Spleen (tissue), 13 donors: ENCODE measurements at places on chromosomes 6 and 20. TPM values are rescaled to one million over a fixed set of nuclear protein-coding genes. Genes with fewer than 3 reads are reported as not detected.

DNA sequence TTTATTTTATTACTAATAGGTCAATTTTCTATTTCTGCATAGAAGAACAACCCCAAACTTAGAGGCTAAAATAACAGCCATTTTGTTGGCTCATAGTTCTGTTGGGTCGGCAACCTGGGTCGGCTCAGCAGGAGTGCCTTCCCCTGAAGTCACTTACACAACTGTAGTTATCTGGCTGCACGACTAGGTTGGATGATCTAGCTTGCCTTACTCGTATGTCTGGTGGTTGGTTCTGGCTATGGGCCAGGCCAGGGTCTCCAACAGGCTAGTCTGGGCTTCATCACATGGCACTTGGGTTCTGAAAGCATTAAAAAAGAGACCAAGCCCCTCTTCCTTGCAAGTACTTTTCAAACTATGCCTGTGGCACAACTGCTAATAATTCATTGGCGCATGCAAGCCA lies 53.5 kb downstream of the STXBP5 start:
- DNase-seq: no peak

ULBP2 gene
- total RNA-seq: not detected

- no peak for DNase-seq
Measured at GRCh38 chr20:50001784-50002311, 19.1 kb downstream of the SNAI1 start.

DNA sequence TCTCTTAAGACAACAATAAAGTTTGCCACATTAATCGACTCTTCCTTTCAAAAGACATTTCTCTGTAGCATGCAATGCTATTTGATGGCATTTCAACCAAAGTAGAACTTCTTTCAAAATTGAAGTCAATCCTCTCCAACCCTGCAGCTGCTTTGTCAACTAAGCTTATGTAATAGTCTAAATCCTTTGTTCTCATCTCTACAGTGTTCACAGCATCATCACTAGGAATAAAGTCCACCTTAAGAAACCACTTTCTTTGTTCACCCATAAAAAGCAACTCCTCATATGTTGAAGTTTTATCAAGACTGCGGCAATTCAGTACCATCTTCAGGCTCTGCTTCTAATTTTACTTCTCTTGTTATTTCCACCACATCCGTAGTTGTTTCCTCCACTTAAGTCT lies 11.5 kb upstream of the BLOC1S5 start:
- DNase-seq: no peak

MCUR1 gene
- 18.0 TPM for total RNA-seq

AURKA gene
- total RNA-seq: 8.8 TPM

- DNase-seq: no peak
Measured at GRCh38 chr6:155850408-155850841, 394.8 kb upstream of the NOX3 start.

GRCh38 chr6:34237722-34238584 lies 1.3 kb downstream of the HMGA1 start:
- peak; percentile 93 for DNase-seq

RAB32 gene
- total RNA-seq: 42.3 TPM

OVOL2 gene
- total RNA-seq: not detected

- no peak for DNase-seq
Measured at GRCh38 chr6:130994319-130995097, 68.5 kb downstream of the EPB41L2 start.

DNA sequence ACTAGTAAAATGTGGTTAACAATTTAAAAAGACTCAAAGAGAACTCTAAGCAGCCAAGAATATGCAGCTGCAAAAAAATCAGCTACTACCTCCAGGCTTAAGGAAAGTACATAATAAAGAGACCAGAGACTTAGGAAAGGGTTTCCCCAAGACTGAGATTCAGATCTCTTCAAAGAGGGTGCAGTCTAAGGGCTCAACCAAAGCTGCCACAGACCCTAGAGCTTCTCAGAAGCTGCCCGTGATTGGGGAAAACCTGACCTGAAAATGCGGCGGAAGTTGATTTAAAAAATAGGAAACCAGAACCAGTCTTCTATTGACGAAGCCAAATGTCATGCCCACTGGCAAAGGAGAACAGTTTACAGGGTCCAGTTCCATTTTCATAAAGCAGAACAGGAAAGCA lies 516.8 kb upstream of the MARCKS start:
- DNase-seq: no peak

TREML2 gene
- 12.2 TPM for total RNA-seq

DEFB116 gene
- total RNA-seq: not detected

POU5F1 gene
- total RNA-seq: 3.7 TPM

DNA sequence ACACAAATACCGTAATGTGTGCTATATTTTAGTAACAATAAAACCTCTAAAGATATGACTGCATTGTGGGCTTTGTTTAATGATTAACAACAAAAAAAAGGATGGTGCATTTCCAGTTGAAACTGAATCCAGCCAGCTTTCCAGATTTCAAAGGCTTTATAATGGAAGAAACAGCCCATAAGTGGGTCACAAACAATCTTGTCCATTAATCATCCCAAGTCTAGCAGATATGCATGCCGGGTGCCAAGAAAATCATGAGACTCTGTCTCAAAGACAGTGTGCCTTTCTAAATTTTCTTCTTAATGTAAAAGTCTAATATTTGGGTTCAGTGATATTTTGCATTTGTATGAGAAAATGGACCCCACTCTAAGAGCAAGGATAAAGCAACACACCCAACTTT lies 20.6 kb upstream of the LAMP5 start:
- DNase-seq: no peak

DNA sequence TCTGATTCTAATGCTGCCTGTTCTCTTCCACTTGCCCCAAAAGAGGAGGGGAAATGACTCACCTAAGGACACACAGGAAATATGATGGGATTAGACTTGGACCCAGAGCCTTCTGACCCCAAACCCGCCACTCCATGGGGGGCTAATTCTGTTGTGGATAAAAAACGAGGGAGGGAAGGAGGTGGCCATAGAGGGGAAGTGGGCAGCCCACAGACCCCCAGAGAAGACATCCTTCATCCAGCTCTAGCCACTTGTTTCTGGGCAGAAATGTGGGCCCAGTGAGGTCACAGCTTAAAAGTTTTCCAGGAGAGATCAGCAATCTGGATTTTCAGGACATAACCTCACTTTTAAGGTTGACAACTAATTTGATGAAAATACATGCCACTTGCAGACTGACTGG lies 202.1 kb downstream of the ANKRD60 start:
- DNase-seq: no peak

RBBP9 gene
- total RNA-seq: 10.9 TPM

UBD gene
- 14.9 TPM for total RNA-seq

DNA sequence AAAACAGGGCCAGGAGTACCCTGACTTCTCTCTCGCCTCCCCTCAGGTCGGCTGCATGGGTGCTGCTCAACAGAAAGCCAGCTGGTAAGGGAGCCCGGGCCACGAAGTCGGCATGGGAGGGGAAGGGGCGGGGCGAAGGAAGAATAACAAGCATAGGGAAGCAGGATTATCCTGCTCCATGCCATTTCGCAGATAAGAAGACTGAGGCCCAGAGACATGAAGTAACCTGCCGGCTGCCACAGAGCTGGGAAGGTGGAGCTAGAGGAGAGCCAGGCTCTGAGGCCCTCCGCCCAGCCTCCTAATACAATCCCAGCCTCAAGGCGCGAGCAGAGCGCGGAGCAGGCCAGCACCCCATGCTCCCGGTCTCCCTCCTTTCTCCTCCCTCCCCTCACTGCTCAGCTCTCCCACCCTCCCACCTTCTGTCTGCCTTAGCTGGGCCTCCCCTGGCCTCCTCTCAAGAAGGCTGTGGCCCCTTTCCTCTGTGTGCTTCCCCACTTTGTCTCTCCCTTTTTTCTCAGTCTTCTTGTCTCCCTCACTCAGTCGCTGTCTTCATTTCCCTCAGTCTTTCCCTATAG lies 13.2 kb upstream of the HMGA1 start:
- DNase-seq: peak; percentile 84

- no peak for DNase-seq
Measured at GRCh38 chr20:20524756-20525155, 156.9 kb downstream of the INSM1 start.

- no peak for DNase-seq
Measured at GRCh38 chr6:23566418-23566817, 559.6 kb upstream of the NRSN1 start.

DNA sequence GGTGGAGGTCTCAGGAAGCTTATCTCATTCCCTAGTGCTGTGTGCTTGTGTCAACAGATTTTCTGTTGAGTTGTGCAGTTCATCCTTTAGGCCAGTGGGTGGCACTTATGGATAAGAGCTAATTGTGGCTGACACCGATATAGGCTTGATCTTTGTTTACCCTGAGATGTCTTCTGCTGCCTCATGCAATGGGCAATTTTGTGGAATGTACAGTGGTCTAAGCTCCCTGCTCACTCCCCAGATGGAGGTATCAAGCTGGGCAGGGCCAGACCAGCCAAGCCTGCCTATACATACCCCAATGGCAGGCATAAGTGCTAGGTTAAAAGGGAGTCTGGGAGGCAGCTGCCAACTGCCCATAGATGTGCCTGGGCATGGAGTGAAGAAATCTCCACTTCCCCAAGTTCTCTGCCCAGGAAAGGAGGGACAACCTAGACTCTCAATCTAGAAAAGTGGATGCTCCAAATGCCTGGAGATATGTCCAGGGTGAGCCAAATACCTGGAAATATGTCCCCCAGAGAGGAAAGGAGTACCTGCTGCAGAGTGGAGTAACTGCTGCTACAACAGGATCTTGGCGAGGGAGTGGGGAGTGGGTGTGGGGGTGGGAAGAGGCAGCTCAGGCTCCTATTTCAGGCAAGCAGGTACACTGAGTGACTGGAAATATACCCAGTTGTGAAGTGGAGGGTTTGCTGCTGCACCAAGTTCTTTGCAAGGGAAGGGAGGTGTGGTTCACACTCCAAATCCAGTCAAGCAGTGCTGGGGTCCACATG lies 53.2 kb upstream of the ARG1 start:
- DNase-seq: no peak
